ENCODE measurements at places on chromosomes 12 and 14. TPM values are rescaled to one million over a fixed set of nuclear protein-coding genes. Genes with fewer than 3 reads are reported as not detected.

The EMP1 gene
- total RNA-seq = 5.8 TPM

The OR4M1 gene
- total RNA-seq = not detected

The RNASE1 gene
- 5.3 TPM for total RNA-seq

The LRFN5 gene
- not detected for total RNA-seq

The OVCH1 gene
- not detected for total RNA-seq

The PTCSC3 gene
- total RNA-seq = not detected

The KLRD1 gene
- 0.79 TPM for total RNA-seq

The ANKS1B gene
- total RNA-seq = 0.55 TPM

The RTL1 gene
- not detected for total RNA-seq

The KRT73 gene
- 5.7 TPM for total RNA-seq

The ACACB gene
- 46.7 TPM for total RNA-seq

The SLC6A13 gene
- total RNA-seq = 0.32 TPM

The NEUROD4 gene
- total RNA-seq = 0.09 TPM

The SYCP3 gene
- total RNA-seq = 0.28 TPM

The GALNT8 gene
- 1.3 TPM for total RNA-seq

The VASH1 gene
- total RNA-seq = 12.6 TPM

The IGF1 gene
- not detected for total RNA-seq

The LALBA gene
- total RNA-seq = not detected

The BEST3 gene
- total RNA-seq = not detected

The TAS2R7 gene
- total RNA-seq = not detected

Data from CD4-positive, alpha-beta memory T cell (primary cell).